ENCODE measurements at places on chromosomes 7 and 10. TPM values are rescaled to one million over a fixed set of nuclear protein-coding genes. Genes with fewer than 3 reads are reported as not detected.

DNA sequence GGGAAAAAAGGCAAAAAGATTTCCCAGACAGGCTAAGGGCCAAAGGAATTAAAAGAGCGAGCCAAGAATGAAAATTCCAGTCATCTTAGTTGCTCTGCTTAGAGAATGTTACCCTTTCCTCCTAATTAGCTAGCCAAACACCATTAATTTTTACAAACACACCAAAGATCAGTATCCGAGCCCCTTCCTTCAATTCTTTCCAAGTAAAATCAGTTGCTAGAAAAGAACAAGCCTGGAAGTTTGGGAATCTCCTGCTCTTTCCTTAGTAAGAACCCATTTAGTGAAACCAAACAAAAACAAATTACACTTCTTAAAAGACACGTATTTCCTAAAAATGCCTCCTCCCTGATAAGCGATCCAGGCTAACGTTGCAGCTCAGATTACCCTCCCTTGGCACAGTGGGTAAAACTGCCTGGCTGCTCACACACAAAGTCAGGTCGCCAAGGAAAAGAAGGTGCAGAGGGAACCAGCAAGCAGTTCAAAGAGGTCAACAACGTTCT lies 57.1 kb upstream of the ABLIM1 start:
- H3K27me3 ChIP-seq, result no peaks in the 10 kb centered on the region
- no peak overlapping the region for H3K4me3 ChIP-seq
- no peaks in the 10 kb centered on the region for H3K36me3 ChIP-seq
- peak overlapping the region; percentile 12 for H3K27ac ChIP-seq

DNA sequence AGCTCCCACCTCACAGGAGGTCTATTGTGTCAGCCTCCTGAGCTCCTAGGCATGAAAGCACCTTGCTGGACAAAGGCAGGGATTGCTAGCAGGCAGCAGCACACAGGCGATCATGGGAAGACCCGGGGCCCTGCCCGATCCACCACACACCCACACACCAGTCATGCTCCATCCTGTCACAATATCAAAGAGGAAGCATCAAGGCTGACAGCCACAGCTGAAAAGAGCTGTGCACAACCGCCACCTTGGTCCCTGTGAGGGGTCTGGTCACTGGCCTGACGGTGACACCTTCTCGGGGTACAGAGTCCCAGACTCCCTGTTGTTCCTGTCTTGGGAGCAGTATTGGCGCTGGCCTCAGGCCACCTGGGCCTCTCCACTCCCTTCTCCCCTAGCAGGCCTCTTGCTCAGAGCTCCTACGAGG lies 89.7 kb upstream of the RET start:
- H3K27me3 ChIP-seq, result no peaks in the 10 kb centered on the region
- H3K36me3 ChIP-seq, result no peaks in the 10 kb centered on the region
- no peak overlapping the region for H3K27ac ChIP-seq
- DNase-seq, result no peak

DNA sequence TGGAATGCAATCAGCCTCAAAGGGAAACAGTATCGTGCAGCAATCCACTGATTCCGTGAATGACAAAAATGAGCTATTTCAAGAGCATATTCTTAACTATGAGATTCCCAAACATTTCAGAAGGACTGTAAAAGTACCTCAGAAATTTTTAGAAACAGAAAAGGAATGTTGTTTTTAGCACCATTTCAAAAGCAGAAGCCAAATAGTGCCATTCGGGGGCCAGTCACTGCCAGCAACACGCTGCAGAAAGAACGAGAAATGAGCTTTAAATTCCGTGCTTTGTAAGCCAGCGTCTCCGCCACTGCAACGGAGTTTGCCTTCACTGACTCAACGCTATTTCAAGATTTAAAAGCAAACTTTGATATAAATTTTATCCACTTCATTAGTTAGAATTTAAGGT lies 6.3 kb downstream of the NUDT5 start:
- no peak overlapping the region for H3K27ac ChIP-seq
- H3K4me3 ChIP-seq, result no peak overlapping the region
- peaks cover 13% of the 10 kb centered on the region for H3K36me3 ChIP-seq
- no peak for DNase-seq

CTAGE4 gene
- total RNA-seq, result 10.9 TPM

TFEC gene
- 5.0 TPM for total RNA-seq

All from thyroid gland (tissue), 4 donors.